ENCODE measurements at places on chromosomes 7 and 10.

DNA sequence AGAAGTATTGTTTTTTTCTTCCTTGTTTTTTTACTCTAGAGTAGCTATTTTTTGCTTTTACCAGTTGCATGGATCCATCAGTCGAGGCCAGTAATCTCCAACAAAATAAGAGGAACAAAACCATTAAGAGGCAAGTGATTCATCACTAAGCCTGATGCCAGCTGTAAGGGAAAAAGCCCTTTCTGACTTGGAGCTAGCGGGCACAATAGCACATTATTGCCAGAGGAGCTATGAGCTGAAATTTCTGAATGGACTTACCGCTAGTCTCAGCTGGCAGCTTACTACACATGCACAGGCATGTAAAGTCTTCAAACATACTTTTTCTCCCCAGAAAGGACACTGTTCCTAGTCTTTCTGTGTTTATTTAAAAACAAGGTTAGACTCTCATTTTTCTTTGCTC lies 41.6 kb upstream of the PTPRZ1 start:
- no peak for DNase-seq

DNA sequence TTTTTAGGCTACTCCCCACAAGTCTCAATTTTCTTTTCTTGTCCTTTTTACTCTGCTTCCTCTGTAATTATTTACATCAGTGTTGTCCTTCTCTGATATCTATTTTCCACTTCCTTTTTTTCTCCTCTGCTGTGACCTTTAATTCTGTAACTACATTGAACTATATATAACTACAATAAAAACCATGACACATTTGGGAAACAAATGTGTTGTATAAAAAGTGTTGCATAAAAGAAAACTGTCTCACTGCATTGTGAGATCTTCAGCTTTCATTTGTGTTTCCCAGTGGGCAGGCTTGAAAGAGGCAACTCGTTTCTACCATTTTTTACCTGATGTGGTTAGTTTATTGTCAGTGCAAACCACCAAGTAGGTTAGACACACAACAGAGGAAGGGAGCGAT lies 483.9 kb upstream of the NRP1 start:
- DNase-seq, result no peak

- no peak for DNase-seq
These were observed 15.9 kb upstream of the CDH23 start for GRCh38 chr10:71380841-71381240.

GRCh38 chr7:70582927-70583895 lies 548.7 kb upstream of the GALNT17 start:
- DNase-seq, result peak; percentile 43
